Ureter (tissue), 1 donor: ENCODE measurements at places on chromosomes 1 and 21. TPM values are rescaled to one million over a fixed set of nuclear protein-coding genes. Genes with fewer than 3 reads are reported as not detected.

OR2M3 gene
- total RNA-seq, result not detected

CASZ1 gene
- 76.8 TPM for total RNA-seq

MATN1 gene
- not detected for total RNA-seq

S100A7A gene
- total RNA-seq, result not detected

- DNase-seq, result no peak
Measured at GRCh38 chr21:42746593-42747275, 93.3 kb downstream of the PDE9A start.

FAM177B gene
- 0.44 TPM for total RNA-seq
